ENCODE measurements at places on chromosomes 6 and 20.

DNA sequence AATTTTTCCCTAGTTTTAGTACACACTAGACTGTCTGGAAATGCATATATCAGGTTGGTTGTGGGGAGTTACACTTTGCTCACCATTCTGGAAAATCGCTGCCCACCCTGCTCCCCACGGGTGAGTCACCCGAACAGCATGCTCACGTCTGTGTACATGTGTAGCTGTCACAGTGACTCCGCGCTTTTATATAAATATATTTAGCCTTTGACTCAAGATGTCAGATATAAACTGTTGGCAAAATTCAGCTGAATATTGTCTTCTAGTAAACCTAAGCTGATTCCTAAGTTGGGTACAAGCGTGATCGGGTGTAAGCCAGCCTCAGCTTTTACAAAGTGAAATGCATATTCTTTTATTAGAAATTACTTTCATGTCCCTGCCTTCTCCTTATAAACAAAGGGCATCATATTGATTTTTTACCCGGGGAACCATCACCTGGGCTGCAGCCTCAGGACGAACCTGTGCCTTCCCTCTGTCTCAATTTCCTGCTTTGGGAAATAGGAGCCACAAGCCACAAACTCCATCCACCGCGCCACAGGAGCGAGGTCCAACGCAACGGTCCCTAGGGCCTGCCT lies 4.3 kb downstream of the SDCBP2 start:
- DNase-seq, result no peak

DNA sequence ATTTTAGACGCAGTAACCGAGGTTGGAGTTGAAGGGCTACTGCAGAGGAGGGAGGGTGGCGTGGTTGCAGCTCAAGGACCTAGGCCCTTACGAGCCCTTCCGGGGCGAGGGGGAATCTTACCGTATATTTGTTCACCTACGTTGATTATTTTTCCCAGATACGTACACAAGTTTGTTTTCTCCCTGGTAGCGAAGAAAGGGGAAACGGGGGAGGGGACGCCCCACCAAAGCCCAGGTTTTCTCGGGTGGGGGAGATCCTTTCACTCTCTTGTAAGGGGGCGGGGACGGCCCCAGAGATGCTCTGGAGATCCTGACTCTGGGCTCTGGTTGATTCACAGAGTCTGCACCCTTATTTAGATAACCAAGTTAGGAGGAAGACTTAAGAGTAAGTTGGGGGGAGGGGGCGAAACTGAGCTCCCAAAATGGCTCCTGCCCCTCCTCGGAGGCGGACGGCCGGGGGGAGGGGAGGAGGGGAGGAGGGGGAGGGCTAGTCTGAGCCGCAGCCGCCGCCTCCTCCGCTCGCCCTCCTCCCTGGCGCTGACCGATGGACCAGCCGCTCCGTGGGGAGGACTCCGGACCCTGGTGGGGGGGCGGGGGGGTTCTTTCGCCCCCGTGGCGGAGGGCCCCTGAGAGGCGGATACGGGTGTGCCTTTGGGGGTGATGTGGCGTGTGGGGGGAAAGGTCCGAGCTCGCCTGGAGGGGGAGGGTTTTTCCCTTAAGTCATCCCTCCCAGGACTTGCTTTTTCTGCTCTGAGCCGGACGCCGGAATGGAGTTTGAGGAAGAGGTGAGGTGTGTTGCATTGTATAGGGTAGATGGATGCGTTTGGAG lies 2.2 kb downstream of the BRD2 start:
- peak; percentile 89 for DNase-seq

DNA sequence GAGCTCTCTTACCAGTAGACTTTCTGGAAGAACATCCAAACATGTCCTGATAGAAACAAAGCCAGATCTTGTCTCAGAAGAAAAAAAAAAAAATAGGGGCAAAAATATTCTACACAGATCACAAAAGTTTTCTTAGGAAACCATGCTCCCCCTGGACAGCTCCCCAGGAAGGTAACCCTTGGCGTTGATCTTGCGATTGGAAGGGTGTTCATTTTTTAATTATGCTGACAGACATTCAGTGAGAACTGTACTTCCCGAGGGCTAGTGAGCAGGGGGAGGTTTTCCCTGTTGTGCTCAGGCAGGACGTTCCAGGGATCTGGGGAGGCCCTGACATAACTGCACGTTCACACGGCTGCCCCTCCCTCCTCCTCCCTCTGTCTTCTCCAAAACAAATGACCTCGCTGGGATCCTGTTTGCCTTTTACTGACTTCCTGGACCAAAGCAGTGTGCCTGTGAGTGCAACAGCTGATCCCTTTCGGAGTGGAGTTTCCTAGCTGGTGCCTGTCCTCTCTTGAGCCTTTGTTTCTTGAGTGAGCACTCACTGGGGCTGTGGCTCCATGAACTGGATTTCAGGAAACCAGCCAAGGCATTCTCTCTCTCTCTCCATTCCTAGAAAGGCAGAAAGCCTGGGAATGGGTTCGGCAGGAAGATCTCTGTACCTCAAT lies 46.7 kb downstream of the MARCKS start:
- DNase-seq, result no peak

DNA sequence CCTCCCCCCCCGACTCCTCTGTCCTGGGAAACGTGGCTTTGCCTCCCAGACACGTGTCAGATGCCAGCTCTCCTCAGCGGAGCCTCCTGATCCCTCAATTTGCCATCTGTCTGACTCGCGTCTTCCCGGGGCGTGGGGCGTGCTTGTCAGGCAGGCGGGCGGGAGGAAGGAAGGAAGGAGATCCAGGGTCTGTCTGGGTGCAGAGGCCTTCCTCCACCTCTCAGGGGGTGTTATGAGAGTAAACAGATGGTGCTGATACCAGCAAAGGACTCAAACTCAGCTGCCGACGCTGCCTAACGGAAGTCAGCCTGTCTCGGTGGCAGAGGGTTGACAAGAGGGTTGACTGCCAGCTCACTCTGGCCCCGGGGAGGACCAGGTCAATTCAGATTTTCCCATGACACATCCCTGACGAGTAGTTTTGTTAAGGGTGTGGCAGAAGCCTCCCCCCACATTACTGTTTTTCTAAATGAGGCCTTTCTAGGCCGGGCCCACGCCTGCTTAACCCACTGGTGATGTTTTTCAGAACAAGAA lies 17.0 kb downstream of the UQCC2 start:
- peak; percentile 18 for DNase-seq

GRCh38 chr20:3987296-3987695 lies 28.1 kb downstream of the RNF24 start:
- DNase-seq, result peak; percentile 31

DNA sequence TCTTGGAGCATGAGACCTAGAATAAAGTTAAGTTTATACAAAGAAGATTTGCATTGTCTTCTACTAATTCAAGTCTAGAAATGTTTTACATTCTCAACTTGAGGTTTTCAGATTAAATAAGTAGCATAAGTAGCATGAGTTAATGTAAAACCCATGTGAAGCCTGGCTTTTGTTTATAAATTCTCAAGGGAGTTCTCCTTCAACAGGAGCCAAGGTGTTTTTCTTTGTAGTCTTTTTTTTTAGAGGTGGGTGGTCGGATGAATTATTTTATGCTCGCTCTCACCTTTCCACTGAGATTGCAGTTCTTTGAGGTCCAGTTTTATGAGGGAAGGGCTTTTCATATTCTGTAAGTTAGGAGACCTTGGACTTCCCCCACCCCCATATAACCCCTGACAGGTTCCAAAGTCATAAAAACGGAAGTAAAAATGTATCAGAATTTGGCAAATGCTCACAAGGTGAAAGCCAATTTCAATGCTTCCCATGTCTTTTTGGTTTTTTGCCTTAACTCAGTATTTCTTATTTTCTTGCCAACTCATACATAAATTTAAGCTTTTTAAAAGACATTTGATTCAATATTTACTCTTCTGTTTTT lies 244.3 kb upstream of the ASCC3 start:
- DNase-seq, result no peak

All from fibroblast of skin of left quadriceps (primary cell).